ENCODE measurements at places on chromosomes 16 and 17. TPM values are rescaled to one million over a fixed set of nuclear protein-coding genes. Genes with fewer than 3 reads are reported as not detected.

ARL17B gene
- 15.6 TPM for total RNA-seq

GRCh38 chr17:15456972-15457722 is 10.3 kb downstream of the CDRT4 start:
- no peaks in the 10 kb centered on the region for H3K27me3 ChIP-seq
- H3K36me3 ChIP-seq = peaks cover 13% of the 10 kb centered on the region
- no peak overlapping the region for H3K27ac ChIP-seq
- no peak overlapping the region for H3K4me3 ChIP-seq

DNA sequence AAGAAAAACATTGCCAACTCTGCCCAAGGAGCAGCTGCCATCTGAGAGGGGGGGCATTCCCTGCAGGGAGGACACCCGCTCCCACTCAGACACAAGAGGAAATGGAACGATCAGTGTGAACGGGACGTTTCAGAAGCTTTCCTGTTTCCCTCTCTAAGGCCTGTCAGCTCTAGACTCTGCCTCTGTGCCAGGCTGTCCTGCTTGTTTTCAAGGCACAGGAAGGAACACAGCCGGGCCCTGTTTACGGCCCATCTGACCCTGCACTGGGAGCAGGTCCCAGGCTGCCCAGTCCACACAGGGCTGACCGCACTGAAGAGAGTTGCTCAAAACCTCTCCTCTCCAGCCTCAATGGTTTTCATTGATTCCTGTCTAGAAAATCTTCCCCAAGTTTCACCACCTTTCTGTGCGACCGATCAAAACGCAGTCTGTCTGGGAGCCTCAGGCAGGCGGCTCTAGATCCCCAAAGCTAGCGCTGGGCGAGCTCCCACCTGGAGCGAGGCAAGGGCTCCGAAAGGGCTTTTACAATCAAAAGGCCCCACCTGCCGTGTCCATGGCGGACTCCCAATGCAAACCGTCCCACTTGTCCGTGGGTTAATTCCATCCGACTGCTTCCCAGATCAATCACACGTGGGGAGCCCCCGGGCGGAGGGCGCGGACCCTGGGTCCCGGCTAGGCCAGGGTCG is 1.5 kb downstream of the PIEZO1 start:
- H3K27ac ChIP-seq = peak overlapping the region; percentile 87
- H3K27me3 ChIP-seq = no peaks in the 10 kb centered on the region
- peak overlapping the region; percentile 86 for H3K4me3 ChIP-seq
- no peak for DNase-seq
- peaks cover 9% of the 10 kb centered on the region for H3K36me3 ChIP-seq

DNA sequence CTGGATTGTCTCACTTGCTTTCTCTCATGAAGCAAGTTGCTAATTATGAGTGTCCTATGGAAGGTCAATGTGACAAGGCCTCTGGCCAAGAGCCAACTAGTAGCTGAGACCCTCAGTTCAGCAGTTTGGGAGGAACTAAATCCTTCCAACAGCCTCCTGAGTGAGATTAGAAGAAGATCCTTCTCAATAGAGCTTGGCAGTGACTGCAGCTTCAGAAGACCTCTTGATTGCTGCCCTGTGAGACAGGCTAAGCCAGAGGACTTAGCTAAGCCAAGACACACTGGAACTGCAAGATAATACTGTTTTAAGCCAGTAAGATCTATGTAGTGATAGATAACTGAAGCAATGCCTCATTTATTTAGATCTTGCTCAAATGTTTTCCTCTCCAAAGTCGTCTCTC is 34.3 kb downstream of the PCTP start:
- peaks cover 3% of the 10 kb centered on the region for H3K27me3 ChIP-seq
- no peak for DNase-seq
- H3K27ac ChIP-seq = no peak overlapping the region
- no peak overlapping the region for H3K4me3 ChIP-seq
- H3K4me1 ChIP-seq = no peaks in the 10 kb centered on the region

- H3K36me3 ChIP-seq = peaks cover 81% of the 10 kb centered on the region
- H3K4me3 ChIP-seq = no peak overlapping the region
- DNase-seq = no peak
- H3K27ac ChIP-seq = peak overlapping the region; percentile 25
Measured at GRCh38 chr17:56897646-56898424, 16.0 kb downstream of the TRIM25 start.

DNA sequence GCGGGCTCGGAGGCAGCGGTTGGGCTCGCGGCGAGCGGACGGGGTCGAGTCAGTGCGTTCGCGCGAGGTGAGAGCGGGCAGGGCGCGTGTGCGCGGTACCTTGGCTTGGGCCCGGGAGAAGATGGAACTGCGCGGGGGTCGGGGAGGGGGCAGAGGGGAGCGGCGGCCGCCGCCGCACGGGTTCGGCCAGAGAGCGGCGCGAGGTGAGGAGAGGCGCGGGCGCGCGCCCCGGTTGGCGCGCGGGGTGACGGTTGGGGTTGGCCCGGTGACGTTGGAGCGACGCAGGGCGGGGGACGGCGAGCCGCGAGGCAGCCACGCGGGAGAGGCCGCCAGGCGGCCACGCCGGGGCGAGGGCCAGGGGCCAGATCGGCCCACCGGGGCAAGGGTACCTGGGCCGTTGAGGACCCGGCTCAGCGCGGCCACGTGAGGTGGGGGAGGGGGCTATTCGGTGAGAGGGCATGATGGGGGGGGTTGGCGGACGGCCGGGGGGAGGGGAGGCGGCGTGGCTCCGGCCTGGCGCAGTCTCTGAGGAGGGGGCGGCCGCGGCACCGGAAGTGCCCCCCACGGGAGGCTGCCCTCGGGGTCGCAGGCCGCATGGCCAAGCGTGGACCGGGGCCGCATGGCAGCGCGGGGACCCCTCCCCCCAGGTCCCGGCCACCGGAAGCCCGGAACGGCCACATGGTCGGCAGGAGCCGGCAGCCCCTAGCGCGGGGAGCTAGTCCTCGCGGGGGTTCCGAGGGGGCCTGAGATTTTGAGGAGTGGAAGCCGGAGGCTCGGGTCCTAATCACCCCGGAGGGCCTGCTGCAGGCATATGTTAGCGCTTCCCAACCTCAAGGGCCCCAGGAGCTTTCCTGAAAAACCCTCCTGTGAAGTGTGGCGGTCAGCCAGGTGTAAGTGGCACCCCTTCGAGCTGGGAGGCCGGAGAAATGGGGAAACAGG is 527 bp downstream of the EIF5A start:
- peaks cover 38% of the 10 kb centered on the region for H3K4me1 ChIP-seq
- peaks cover 45% of the 10 kb centered on the region for H3K36me3 ChIP-seq
- H3K4me3 ChIP-seq = peak overlapping the region; percentile 94
- peak overlapping the region; percentile 97 for H3K27ac ChIP-seq
- no peaks in the 10 kb centered on the region for H3K27me3 ChIP-seq

MT1G gene
- 24.5 TPM for total RNA-seq

GRCh38 chr16:35516971-35517370 is 2057.6 kb downstream of the TP53TG3F start:
- no peaks in the 10 kb centered on the region for H3K27me3 ChIP-seq
- DNase-seq = no peak
- H3K4me3 ChIP-seq = no peak overlapping the region
- no peak overlapping the region for H3K27ac ChIP-seq

DNA sequence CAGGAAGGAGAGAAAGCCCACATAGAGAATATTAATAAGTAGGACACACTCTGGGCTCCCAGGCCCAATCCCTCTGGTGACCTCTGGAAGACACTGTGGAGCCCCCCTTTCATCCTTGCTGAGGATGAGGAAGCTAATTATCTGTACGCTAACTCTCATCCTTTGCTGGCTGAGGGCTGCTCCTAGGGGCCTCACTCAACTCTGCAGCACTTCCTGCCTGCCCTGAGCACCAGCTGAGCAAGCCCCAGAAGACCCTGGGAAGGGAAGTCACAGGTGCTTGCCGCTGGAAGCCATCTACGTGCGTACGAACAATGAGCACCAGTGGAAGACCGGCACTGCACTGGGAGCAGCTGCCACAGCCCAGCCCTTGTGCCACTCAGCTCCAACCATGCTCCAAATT is 145.8 kb upstream of the CDH5 start:
- no peak overlapping the region for H3K4me3 ChIP-seq
- H3K27me3 ChIP-seq = peaks cover 4% of the 10 kb centered on the region
- no peak for DNase-seq
- H3K27ac ChIP-seq = no peak overlapping the region
- H3K4me1 ChIP-seq = no peaks in the 10 kb centered on the region

DNA sequence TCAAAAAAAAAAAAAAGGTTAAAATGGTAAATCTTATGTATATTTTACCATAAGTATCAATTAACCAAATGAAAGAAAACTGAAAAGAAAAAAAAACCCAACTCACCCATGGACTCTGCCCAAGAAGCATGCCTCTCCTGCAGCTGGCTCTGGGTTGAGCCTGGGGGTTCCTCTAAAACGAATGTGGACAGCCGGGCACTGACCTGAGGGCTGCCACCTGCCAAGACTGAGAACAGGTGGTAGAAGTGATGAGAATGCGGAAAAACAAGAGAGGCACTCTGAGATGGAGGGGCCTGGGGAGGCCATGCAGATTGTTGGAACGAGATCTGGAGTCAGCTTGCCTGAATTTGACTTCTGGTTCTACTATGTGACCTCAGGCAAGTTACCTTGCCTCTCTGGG is 85.5 kb upstream of the MSI2 start:
- H3K27ac ChIP-seq = no peak overlapping the region
- H3K4me1 ChIP-seq = no peaks in the 10 kb centered on the region
- H3K36me3 ChIP-seq = no peaks in the 10 kb centered on the region
- DNase-seq = no peak

CES5A gene
- not detected for total RNA-seq

MPV17L gene
- total RNA-seq = 0.09 TPM

DNA sequence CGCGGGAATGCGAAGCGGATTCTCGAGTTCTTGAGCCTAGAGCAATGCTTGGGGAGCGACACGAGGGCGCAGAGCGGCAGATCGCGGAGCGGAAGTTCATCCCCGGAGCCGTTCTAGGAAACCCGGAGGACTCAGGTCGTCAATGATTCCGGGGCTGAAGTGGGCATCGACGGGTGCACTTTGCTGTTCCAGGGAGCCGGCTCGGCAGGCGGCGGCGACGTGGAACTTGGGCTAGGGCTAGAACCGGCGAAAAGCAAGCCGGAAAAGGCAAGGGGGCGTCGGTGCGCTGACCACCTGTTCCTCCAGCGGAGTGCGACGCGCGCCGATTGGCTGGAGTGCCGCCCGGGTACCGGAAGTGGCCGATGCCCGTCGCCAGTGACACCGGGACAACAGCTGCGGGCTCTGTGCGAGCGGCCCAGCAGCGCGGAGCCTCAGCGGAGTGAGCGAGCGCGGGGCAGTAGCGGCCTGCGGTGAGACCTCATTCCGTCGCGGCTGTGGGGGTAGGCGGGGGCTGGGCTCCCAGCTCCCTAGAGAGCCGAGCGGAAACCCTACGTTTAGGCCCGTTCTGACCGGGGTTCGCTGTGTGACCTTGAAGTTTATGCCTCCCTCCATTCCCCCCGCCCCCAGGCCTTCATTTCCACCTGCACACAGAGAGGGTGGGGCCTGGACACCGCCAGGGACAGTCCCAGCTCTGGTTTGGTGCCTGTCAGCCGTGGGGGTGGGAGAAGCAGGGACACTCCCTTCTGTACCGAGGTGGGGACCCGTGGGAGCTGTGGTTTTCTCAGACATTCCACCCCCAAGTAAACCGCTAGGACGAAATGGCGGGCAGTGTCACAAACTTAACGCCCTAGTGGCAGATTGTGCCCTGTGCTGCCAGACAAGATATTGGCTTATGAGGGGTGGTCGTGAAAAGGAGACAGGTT is at the start of gene ZFP3:
ZFP3 (plus strand) TSS at position 362 of the 923 bp plus-strand sequence. CDS start 13,038 bp downstream, outside the sequence.
- peak within 1 kb of the TSS; percentile 89 for H3K27ac ChIP-seq
- H3K27me3 ChIP-seq = no peaks in the 10 kb centered on the region
- DNase-seq = peak; percentile 71
- H3K4me3 ChIP-seq = peak within 1 kb of the TSS; percentile 86

DNA sequence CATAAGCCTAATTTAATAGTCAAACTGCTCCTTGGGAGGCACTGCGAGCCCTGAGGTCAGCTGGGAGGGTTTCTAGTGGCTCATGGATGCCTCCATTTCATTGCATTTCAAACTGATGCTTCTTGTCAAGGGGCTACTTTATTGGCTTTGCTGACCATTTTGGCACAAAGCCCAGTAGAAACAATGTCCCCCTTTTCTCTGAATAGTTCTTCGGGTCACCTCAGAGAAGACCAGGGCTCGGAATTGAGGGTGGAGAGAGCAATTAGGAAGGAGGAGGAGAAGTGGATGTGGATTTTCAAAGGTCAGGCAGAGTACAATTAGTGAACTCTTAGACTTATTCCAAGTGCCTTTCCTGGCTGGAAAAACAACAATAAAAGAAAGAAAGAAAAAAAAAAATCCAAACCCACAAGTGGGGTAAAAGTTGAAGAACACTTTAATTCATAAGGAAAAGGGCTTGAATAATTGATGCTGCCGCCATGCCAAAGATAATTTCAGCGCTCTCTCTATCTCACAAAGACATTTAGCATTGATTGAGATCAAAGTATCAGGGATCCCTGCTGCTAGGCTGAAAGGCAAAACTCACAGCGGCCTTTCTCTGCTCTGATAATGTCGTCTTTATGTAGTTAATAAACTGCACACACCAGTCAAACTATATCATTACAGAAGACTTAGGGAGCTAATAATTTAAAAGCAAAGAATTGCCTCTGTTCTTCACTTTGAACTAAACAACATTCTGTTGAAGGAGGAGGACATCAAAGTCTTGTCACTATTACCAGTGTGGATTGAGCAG is 122.7 kb downstream of the RGS9 start:
- H3K27ac ChIP-seq = no peak overlapping the region
- DNase-seq = no peak
- no peak overlapping the region for H3K4me3 ChIP-seq
- no peaks in the 10 kb centered on the region for H3K36me3 ChIP-seq
- H3K4me1 ChIP-seq = peaks cover 28% of the 10 kb centered on the region

- DNase-seq = no peak
- peaks cover 32% of the 10 kb centered on the region for H3K27me3 ChIP-seq
- peaks cover 16% of the 10 kb centered on the region for H3K36me3 ChIP-seq
- peak overlapping the region; percentile 82 for H3K4me3 ChIP-seq
Measured at GRCh38 chr17:67379251-67379630, 2.2 kb downstream of the PITPNC1 start.

NAA60 gene
- 36.2 TPM for total RNA-seq

DNA sequence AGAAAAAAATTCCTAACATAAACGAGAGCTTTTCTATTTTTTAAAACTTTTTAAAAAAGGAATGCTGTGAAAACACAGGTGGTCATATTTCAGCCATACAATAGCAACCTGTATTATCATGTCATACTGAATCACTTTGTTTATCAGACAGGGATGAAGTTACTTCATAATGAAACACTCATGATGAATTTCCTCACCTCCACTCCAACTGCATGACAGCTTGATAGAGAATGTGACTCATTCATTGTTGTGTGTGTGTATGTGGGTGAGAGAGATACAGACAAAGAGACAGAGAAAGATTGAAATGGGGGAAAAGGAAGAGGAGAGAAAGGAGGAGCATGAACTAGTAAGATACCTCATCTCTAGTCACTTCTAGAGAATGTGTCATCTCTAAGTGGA is 109.0 kb downstream of the SYCE1L start:
- H3K36me3 ChIP-seq = no peaks in the 10 kb centered on the region
- H3K27ac ChIP-seq = peak overlapping the region; percentile 68
- H3K4me3 ChIP-seq = no peak overlapping the region
- H3K4me1 ChIP-seq = peaks cover 10% of the 10 kb centered on the region

All from activated T-helper 2 cell treated with anti-CD3 and anti-CD28 coated beads, Interferon-gamma antibody, Interleukin-2, Interleukin-4, amounts not matched to agents 10 μg/mL and 5 μg/mL and 100 μg/mL, durations not matched to agents 14 hours and 24 hours and 36 hours (primary cell).